ENCODE measurements at places on chromosomes 5 and 9. TPM values are rescaled to one million over a fixed set of nuclear protein-coding genes. Genes with fewer than 3 reads are reported as not detected.

- no peak for DNase-seq
Observed at GRCh38 chr5:35067985-35068384, 20.2 kb upstream of the AGXT2 start.

- peak; percentile 73 for DNase-seq
Observed at GRCh38 chr9:116365056-116365471, 211.5 kb downstream of the PAPPA start.

GRCh38 chr5:1733369-1733768 lies 66.3 kb downstream of the MRPL36 start:
- DNase-seq, result no peak

DNA sequence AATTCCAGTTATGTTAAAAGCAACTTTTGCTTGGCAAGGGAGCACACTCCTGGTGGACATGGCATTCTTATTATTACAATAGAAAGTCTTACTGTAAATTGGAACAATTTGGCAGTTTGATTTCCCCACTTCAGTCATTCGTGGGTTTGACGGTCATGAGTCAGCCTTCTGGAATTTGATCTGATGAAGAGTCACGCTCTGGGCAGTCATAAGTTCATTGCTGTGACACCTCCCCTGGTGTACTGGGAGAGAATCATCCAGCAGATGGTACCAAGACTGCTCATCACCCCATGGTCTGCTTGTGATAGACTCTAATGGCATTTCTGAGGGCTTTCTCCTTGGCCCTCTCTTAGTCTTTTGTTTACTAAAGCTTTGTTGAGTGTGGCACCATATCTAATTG lies 53.8 kb downstream of the GLRA1 start:
- DNase-seq, result peak; percentile 7

- no peak for DNase-seq
Observed at GRCh38 chr5:158289967-158290366, 431.0 kb upstream of the CLINT1 start.

- DNase-seq, result peak; percentile 32
Observed at GRCh38 chr9:13171261-13171660, 108.2 kb downstream of the MPDZ start.

DNA sequence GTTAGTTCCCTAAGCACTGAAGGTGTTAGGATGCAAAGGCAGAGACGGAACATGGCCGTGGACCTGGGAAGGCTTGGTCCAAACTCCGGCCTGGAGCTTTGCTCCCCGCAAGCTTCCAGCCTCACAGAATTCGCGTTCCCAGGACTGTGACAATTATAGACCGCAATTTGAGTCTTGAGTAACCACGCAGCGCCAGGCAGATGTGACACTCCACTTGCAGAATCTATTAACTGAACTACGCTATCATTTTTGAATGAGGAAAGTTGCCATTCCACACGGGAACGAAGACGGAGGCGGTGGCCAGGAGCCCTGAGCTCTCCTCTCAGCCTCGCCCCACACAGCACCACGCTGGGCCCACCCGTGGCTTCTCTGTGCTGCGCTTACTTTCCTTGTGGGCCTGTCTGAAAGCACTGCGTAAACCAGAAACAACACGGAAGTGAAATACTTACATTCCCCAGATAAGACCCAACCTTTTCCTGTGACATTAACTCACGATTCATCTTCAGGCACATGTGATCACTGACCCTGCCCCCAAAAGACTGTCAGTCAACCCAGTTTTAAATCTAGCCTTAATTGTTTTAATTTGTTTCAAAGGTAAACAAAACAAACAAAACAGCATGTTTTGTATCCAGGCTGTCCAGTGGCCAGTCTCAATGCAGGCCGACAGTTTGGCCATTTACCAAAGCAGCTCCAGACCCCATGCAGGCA lies 16.1 kb upstream of the COL5A1 start:
- DNase-seq, result peak; percentile 82

- DNase-seq, result no peak
Observed at GRCh38 chr5:89816038-89816437, 593.5 kb downstream of the CETN3 start.

DNA sequence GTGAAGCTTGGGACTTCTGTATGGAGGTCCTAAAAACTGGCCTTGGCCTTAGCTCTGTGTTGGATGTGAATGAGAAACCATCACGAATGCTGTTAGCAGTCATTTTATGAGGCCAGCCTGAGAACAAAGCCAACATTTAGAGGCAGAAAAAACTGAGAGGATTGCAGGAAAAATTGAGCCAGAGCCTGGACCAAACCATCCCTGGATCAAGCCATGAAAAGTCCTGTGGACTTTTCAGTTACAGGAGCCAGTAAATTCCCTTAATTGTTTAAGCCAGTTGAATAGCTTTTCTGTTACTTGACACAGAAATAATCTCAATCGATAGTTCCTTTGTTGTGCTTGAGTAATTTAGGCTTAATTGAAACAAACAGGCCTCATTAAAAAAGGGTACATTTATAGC lies 42.6 kb upstream of the SPATA31D4 start:
- DNase-seq, result no peak

- DNase-seq, result no peak
Observed at GRCh38 chr5:149640350-149640999, 59.2 kb downstream of the ARHGEF37 start.

DNA sequence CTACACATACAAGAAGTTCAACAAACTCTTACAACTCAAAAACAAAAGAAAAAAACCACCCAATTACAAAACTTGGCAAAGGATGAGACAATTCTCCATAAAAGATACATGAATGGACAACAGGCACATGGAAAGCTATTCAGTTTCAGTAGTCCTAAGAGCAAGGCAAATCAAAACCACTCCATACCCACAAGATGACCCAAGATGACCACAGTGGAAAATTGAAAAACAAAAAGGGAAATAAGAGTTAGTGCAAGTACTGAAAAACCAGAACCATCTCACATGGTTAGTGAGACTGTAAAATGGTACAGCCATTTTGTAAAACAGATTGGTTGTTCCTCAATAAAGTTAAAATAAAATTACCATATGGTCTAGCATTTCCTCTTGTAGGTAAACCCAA lies 287.1 kb upstream of the CDH9 start:
- peak; percentile 23 for DNase-seq

- no peak for DNase-seq
Observed at GRCh38 chr9:4936823-4937222, 48.2 kb upstream of the JAK2 start.

DNA sequence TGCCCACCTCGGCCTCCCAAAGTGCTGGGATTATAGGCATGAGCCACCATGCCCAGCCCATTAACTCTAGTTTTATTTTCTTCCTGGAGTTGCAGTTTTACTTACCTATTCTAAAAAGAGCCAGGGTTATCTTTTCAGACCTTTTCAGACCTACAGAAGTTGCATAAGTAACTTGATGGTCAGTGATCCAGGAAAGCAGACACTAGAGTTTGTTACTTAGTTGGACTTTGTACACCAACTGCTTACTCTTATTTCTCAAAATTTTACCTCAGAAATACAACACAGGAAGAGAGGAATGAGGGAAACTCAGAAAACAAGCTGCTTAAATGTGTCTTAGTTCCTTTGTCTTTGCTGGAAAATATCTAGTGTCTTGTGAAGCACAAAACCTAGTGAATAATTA lies 25.4 kb downstream of the RAD23B start:
- no peak for DNase-seq

DNA sequence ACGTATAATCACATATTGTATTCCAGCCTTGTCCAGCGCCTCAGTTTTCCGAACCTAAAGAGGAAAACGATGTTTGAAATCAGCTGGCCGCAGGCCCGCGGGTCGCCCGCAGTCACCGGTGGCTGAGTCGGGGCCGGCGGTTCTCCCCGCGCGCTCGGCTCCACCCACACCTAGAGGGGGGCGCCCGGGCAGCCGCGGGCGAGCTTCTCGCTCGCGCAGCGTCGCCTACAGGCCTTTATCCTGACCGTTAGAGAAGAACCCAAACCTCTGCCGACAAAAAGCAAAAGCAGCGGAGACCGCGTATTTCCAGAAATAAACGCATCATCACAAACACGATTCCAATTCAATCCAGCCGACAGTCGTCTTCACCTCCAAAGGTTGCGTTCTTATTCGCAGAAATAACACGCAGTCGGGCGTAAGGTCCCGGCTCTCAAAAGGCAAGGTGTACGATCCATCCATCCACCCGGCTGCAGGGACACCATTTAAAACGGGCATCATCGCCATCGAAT lies 725 bp upstream of the NIPBL start:
- DNase-seq, result peak; percentile 83

GRCh38 chr5:92633875-92634487 lies 947.0 kb downstream of the NR2F1-AS1 start:
- DNase-seq, result peak; percentile 83

- peak; percentile 18 for DNase-seq
Observed at GRCh38 chr5:169641253-169641652, 4.2 kb downstream of the DOCK2 start.

DNA sequence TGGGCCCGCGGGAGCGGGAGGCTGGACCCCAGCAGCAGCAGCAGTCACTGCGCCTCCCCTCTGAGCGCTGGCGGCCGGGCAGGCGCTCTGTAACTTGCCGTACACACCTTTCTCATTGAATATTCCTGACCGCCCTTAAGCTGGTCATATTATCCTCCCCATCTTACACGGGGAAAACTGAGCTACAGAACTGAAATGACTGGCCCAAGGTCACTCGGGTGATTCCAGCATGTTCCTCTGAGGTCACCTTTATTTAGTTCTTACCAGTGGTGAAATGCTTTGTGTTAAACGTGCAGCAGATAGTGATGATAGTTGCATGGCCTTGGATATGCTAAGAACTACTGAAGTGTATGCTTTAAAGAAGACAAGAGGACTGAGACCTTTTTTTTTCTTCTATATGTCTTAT lies 607 bp downstream of the UQCRQ start:
- no peak for DNase-seq

- DNase-seq, result no peak
Observed at GRCh38 chr5:52754051-52754450, 33.7 kb upstream of the ITGA1 start.

DNA sequence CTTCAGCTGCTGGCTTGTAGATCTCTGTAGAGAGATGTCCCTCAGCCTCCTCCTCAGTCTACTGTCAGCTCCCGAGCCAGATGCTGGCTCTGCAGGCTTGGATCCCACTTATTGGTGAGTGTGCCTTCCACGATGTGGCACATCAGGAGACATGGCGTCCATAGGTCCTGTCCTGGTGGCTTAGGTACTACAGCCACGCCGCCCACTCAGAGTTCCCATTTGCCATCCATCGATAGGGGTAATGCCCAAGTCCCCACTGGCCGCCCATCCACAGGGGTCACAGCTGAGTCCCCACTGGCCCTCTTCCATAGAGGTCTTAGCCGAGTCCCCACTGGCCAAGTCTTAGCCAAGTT lies 17.3 kb downstream of the EXOC3 start:
- DNase-seq, result no peak

- DNase-seq, result peak; percentile 90
Observed at GRCh38 chr9:136372561-136373299, 739 bp downstream of the CARD9 start.

GRCh38 chr5:80160242-80160641 lies 95.6 kb downstream of the SERINC5 start:
- no peak for DNase-seq

DNA sequence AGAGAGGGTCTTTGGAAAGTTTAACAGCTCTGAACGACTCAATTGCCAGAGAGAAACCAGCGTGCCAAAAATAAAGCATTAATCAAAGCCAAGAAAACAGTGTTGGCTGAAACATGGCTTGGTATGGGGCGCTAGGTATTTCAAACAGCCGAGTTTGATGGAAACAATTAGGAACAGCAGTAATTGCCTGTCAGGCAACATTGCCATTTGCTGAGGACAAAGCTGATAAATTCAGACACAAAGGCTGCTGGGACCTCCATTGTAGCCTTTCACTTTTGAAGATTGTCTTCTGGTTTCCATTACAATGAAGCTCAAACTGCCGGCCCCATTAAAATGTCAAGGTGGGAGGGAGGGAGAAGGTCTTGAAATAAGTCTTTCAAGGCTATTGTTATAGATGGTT lies 125.4 kb upstream of the SPDL1 start:
- DNase-seq, result no peak

GRCh38 chr9:86469476-86470250 lies 115.5 kb upstream of the TUT7 start:
- no peak for DNase-seq

- DNase-seq, result no peak
Observed at GRCh38 chr5:148666353-148666752, 12.0 kb upstream of the HTR4 start.

DNA sequence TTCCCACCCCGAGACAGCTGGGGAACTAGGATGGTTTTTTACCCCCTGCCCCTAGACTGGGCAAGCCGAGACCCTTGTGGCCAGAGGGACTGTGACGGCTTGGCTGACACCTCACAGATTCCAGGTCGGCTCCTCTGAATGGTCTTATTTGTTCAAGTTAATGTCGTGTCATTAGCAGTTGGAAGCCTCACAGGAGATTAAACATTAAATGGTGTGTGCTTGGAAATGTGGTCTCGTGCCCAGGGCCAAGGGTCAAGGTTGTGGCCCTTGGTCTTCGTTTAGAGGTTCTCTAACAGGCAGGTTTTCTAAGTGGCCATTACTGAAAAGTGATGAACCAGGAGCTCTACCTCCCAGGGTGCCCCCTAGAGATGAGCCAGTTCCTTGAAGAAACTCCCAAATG lies 61.2 kb upstream of the RXRA start:
- DNase-seq, result no peak

DNA sequence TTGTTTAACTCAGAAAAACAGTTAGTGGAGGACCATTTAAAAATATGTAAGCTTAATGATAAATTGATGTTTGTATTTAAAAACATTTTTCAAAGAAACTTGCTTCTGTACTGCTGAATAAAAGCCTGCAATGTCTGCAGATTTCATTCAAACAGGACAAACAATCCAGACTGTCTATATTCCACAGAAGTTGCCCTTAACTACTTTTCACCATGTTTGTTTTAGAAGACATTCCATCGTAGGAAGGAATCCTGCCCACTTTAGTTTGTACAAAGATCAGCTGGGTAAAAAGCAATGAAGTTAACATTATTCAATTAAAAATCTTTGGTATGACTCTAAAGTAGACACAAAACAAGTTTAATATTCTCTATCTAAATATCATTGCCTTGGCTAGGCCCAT lies 195.7 kb upstream of the CCNH start:
- no peak for DNase-seq

Gene LNPEP
- total RNA-seq, result 32.2 TPM

Gene FSTL4
- total RNA-seq, result under 0.01 TPM

Gene SPARC
- total RNA-seq, result 2,230 TPM

Gene SOX30
- total RNA-seq, result not detected

Gene STING1
- 25.9 TPM for total RNA-seq

Gene HK3
- not detected for total RNA-seq

Gene LIX1
- total RNA-seq, result under 0.01 TPM

Gene SLC34A1
- not detected for total RNA-seq

Gene GGTA1
- total RNA-seq, result not detected

Gene LMAN2
- total RNA-seq, result 355 TPM

Gene IFNK
- total RNA-seq, result not detected

Gene CDO1
- total RNA-seq, result 0.32 TPM

Gene TRMO
- 14.5 TPM for total RNA-seq

Gene GABRA6
- total RNA-seq, result not detected

Gene NINJ1
- total RNA-seq, result 30.3 TPM
